ENCODE measurements at places on chromosomes 4 and X. TPM values are rescaled to one million over a fixed set of nuclear protein-coding genes. Genes with fewer than 3 reads are reported as not detected.

DNA sequence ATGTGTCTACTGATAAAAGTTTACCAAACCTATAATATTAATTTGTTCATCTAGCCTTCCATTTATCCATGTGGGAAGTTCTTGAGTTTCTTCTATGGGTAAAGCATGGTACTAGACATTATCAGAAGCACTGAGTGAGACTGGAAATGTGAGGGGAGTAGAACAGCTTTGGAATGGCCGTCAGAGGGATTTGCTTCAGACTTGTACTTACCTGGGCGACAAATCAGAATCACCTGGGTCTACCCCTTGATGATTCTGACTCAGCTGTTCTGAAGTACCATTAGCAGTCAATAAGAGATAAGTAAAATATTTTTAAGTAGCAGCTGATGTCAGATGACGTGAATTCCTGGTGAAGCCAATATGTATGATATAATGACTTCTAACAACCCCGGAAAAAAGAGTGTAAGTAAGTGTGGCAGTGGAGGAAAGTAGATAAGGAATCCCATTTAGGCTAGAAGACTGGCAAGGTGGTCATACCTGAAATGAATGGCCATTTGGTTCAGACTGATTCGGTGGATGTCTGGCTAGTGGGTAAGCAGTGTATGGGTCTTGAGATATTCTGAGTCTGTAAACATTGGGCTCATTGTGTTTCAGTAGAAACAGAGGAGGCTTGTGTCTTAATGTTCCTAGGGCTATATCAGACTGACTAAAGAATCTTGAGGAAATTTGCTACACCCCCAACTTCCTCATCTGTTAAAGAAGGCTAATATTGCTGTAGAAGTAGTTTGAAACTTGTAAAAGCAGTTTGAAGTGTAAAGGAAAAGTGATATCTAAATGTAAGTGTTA, 409.2 kb downstream of the NKX6-1 start:
- DNase-seq: no peak

SERPINA7 gene
- not detected for total RNA-seq

DNA sequence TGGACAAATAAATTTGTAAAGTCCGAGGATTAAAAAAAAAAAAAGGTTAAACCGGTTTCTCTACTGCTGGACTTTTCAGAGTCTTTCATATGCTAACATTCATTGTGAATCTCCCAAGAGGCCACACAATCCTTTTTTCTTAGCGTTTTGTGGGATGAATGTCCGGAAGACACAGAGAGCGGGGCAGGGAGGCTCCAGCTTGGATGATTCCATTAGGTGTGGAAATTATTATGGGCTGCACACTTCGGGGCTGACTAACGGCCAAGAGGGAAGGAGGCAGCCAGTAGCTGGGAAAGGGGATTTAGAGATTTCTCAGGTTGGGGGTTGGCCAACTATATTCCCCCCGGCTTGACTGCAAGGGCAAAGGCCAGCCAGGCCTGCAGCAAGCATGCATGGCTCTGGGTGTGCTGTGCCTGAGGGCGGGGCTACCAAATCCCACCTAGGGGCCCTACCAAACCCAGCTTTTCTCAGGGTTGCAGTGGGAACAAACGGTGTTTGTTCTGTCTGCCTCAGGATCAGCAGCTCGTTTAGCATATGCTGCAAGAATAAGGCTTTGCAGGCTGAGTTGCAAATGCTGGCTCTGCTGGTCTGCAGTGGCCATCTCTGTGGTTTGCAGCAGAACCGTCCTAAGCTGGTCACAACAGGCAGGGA, 28.6 kb downstream of the NYX start:
- DNase-seq: no peak

- DNase-seq: no peak
Observed at GRCh38 chr4:141207961-141208360, 12.7 kb upstream of the ZNF330 start.

POU4F2 gene
- total RNA-seq: not detected

CPLX1 gene
- total RNA-seq: not detected

RAB33B gene
- total RNA-seq: 11.4 TPM

CSN3 gene
- total RNA-seq: not detected

All from IMR-90 (cell line).